ENCODE measurements at places on chromosomes 3 and 15. TPM values are rescaled to one million over a fixed set of nuclear protein-coding genes. Genes with fewer than 3 reads are reported as not detected.

- no peak for DNase-seq
Observed at GRCh38 chr15:87871731-87872320, 384.7 kb downstream of the NTRK3 start.

GRCh38 chr15:82874961-82875360 lies 65.5 kb downstream of the WHAMM start:
- DNase-seq: no peak

- no peak for DNase-seq
Observed at GRCh38 chr15:71187526-71187925, 72.3 kb downstream of the THSD4 start.

Gene POC1A
- 21.4 TPM for total RNA-seq

DNA sequence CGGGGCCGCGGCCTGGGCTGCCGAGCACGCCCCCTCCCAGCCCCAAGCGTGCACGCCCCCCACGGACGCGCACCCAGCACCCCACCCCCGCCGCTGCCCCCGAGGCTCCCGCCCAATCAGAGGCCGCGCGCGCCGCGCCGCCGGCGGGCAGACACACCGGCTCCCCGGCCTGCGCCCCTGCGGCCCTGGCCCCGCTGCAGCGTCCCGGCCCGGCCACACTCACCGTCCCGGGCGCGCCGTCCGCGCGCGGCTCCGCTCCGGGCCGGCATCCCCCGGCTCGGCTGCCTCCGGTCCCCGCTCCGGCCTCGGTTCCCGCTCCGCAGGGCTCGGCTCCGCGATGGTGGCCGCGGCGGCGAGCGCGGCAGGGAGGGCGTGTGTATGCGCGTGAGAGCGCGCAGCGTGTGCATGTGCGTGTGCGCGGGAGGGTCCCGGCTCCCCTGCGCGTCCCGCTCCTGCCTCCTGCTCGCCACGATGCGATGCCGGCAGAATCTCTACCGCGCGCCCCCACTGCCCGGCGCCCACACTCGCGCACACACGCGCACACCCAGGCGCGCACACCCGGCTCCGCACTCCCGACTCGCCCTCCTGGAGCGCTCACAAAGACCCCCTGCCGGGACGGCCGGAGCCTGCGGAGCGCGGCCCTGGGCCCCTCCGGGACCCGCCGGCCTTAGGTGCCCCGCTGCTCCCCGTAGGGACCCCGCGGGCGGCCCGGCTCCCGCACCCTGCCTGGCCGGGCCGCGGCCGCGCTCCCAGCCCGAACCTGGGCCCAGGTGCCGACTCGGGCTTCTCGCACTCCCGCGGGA lies 186.5 kb upstream of the LINGO1 start:
- no peak for DNase-seq

Gene EEF1AKMT4
- total RNA-seq: 7.3 TPM

DNA sequence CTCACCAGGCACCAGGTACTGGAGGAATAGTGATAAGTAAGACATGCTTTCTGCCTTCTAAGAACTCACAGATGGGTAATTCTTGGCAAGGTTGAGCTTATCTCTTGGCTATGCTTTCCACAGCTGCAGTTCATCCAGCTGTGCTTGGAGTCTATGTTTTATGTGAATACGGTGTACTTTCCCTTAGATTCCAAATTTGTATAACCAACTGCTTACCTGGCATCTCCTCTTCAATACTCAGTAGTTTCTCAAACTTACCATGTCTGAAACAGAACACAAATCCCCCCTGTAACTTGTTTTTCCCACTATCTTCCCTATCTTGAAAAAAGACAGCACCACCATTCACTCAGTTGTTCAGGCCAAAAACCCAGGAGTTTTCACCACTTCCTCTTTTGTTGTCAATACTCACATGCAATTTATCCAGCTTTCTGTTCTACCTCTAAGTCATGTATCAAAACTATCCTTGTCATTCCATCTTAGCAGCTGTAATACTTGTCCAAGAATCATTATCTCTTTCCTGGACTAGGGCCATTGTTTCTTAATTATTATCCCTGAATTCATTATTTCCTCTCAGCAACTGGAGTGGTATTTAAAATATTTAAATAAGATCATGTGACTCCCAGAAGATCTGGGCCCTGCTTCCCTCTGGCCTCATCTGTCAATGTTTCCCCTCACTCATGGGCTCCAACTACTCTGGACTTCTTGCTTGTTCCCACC lies 32.6 kb downstream of the COL6A5 start:
- DNase-seq: no peak

DNA sequence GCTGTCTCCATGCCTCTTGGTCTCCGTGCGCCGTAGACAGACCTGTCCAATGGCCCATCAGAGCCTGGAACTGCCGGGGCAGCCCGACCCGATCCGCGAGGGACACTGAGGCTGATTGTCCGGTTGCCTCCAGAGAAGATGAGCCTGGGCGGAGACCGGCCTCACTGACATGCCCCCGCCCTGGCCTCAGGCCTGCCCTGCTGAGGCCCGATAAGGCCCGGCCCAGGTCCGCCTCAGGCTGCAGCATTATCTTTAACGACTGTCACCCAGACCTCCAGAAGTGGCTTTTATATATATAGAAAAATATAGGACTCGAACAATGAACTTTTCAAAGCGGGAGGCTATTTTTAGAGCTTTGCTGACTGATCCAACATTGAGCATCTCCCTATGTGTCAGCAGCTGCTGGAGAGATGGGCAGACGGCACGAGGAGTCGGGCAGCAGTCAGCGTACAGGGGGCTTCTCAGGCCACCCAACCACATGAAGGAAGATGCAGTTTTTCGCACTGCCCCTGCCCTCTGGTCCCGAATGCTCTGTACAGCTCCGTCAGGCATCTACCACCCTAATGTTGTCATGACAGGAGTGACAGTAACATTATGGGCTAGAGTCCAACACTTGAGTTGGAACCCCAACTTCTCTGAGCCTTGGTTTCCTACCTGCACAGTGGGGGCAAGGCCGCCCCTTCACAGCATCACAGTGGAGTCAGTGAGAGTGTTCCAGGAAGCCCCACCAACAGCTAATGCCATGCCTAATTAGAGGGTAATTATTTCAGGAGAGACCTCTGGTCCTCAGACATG lies 112.0 kb upstream of the RPL32 start:
- no peak for DNase-seq

Gene LTF
- total RNA-seq: 0.72 TPM

- no peak for DNase-seq
Observed at GRCh38 chr3:77150028-77150427, 110.1 kb downstream of the ROBO2 start.

DNA sequence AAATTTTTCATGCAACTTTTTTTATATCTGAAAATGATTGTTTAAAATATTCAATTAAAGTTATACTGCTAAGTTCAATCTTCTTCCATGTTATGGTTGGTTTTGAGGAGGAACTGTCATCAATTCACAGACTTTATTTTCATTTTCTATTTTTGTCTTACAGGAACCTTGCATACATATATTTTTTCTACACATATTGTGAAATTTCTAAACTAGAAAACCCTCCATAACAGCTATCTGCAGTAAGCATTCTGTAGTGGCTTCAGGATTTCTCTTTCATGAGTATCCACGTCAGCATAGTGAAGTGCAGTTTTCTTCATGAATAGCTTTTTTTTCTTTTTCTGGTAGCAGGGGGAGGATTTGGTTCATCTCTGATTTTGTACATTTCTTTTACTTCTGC lies 48.2 kb downstream of the ATR start:
- DNase-seq: no peak

Gene KNG1
- not detected for total RNA-seq

GRCh38 chr3:159791336-159791735 lies 197.3 kb upstream of the IL12A start:
- DNase-seq: no peak

DNA sequence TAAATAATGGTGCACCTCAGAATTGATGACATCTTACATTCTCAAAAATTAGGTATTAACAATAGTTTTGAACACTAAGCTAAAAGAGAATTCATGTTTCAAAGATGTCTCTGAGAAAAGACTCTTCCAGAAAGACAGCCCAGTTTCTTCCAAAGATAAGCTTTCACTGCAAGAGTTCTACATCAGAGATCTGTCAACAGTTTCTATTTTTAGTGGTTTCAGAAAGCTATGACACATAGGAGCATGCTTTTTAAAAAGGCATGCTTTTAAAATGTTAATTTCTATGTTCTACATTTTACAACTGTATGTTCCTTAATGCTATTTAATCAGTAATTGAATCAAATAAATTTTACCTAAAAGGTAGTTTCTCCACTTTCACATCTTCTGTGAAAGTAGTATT lies 88.2 kb downstream of the PLOD2 start:
- DNase-seq: peak; percentile 25

Gene WWTR1
- total RNA-seq: 103 TPM

- DNase-seq: peak; percentile 82
Observed at GRCh38 chr15:59245559-59245958, 38.9 kb downstream of the LDHAL6B start.

DNA sequence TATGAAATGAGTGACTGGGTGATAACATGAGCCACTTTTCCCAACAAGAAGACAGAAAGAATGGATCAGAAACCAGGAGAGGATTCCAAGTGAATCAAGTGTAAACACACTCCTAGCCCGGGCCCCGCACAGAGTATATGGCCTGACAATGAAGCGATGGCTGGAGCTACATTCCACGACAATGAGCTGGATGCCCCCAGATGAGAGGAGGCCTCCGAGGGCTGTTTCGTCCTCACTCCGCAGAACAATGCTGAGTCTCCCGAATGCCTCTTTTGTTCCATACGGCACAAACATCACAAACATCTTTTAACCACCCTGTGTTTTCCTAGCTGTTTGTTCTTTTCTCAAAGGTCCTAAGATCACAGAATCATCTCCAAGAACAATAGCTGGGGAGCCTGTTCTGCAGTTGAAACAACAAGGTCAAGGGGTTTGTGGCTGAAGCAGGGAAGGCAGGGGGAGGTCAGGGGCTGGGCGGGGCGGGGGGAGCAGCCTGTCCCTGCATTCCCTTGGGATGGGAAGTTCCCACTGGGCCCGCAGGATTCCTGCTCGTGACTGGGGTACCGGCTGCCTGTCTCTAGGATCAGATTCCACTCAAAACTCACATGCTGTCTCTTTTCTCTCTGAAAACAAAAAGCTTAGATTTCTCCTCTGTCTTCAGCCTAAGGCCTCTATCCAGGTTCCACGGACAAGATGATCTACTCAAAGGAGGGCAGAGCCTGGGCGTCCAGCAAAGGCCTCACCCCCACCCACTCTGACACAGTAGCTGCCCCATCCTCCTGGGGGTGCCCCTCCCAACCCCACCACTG lies 151.3 kb downstream of the XXYLT1 start:
- peak; percentile 93 for DNase-seq

Gene WDR93
- total RNA-seq: 0.48 TPM

GRCh38 chr3:182486463-182486862 lies 306.8 kb upstream of the ATP11B start:
- no peak for DNase-seq

DNA sequence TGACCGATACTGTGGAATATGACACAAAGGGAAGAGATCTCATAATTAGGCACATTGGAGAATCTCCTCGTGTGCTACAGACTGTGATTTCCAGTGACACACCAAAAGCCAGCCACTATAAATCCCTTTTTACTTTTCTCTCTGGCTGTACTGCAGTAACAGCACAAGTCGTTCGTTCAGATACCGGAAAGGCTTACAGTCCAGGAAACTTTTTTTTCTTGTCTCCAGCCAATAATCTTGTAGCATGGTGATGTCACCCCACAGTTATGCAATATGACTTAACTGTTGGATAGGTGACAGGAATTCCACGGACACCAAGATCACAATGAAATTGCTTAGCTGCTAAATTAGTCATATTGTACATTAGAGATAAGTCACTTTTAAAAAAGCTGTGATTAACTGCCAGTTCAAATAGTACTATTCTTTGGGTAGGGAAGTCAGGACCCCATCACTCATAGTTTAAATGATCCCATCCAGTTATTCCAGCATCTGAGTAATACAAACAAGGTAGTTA lies 36.3 kb upstream of the TSC22D2 start:
- DNase-seq: peak; percentile 98

Gene ZNF860
- total RNA-seq: 0.60 TPM

Gene DNAH1
- 0.78 TPM for total RNA-seq

- DNase-seq: no peak
Observed at GRCh38 chr3:150757768-150758167, 5.2 kb downstream of the SIAH2 start.

- no peak for DNase-seq
Observed at GRCh38 chr3:166889241-166889640, 490.9 kb downstream of the ZBBX start.

- no peak for DNase-seq
Observed at GRCh38 chr15:56533731-56534403, 68.9 kb upstream of the MNS1 start.

DNA sequence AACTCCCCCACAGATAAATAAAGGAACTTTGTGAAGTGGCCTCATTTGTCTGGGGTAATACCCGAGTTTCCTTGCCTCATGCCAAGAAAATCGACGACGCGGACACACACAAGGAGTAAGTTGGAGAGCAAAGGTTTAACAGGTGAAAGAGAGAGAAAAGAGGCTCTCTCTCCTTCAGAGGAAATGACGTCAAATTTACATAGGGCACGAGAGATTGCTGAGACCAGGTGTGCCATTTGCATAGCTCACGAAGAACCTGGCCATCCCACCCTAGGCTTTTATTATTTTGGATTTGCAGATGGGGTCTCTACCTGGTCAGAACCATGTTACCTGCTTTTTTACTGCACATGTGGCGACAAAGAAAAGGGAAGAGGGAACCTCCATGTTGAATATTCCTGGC lies 49.3 kb upstream of the IGF2BP2 start:
- DNase-seq: no peak

DNA sequence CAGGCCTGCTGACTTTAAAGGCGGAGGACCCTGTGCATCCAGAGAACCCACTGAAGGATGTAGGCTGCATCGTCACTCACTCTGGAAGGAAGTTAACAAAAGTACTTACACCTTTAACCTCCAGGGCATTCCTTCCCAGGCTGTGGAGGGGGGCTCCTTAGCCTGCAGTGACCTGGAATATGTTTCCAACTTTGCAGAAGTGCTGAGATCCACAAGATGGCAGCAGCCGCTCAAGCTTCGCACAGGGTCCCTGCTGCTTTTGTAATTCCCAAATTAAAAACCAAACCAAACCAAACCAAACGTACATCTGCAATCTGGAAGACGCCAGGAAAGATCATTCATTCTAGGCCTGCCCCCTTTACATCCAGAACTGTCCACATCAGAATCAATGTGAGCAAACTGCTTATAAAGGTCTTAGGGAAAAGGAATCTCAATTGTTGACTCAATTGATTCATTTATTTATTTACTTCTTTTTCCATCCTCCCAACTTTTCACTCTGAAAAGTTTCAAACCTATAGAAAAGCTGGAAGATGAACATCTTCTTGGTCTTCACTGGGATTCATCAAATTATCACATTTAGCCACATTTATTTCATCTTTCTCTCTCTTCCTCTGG lies 70.5 kb upstream of the KLHL25 start:
- DNase-seq: peak; percentile 51
